Mucosa of gallbladder (tissue), 1 donor: ENCODE measurements at places on chromosomes 3 and 15. TPM values are rescaled to one million over a fixed set of nuclear protein-coding genes. Genes with fewer than 3 reads are reported as not detected.

Gene RETNLB
- not detected for total RNA-seq

Gene USP3
- 81.2 TPM for total RNA-seq

Gene MON1A
- total RNA-seq = 9.7 TPM

Gene CCR8
- not detected for total RNA-seq

Gene FGF7
- 99.0 TPM for total RNA-seq

Gene DUT
- total RNA-seq = 95.0 TPM

Gene NOP10
- 116 TPM for total RNA-seq

Gene SKOR1
- 0.43 TPM for total RNA-seq

Gene SEMA6D
- total RNA-seq = 9.8 TPM

Gene PLCB2
- 36.4 TPM for total RNA-seq

Gene RPP14
- 13.7 TPM for total RNA-seq

Gene PLA2G4F
- 3.2 TPM for total RNA-seq

Gene FOXB1
- total RNA-seq = not detected

Gene CEP152
- total RNA-seq = 5.5 TPM

- no peak for DNase-seq
Measured at GRCh38 chr15:81813215-81813614, 232.6 kb downstream of the MEX3B start.

- DNase-seq = no peak
Measured at GRCh38 chr15:40456299-40456712, 14.5 kb upstream of the CHST14 start.

- DNase-seq = peak; percentile 32
Measured at GRCh38 chr3:5754602-5755001, 567.1 kb downstream of the EDEM1 start.

- peak; percentile 23 for DNase-seq
Measured at GRCh38 chr15:65512807-65513416, 4.6 kb downstream of the DPP8 start.

DNA sequence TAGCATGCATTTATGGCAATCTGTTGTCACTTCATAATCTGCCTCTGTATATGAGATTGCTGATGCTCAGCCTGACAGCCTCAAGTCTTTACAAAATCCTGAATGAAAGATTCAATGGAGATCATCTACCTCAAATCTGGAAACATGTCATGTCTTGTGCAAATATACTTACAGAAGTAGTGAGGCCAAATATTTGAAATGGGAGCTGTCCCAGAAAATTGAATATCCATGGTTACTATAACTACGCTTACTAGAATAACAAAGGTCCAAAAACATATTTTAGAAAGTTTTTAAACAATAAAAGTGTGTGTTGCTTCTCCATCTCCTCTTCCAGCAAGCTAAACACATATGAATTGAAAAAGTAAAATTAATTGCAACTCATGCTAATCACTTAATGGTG is 133.2 kb upstream of the DPH6 start:
- no peak for DNase-seq

- DNase-seq = no peak
Measured at GRCh38 chr15:41019174-41019573, 65.9 kb downstream of the CHAC1 start.

GRCh38 chr3:23800731-23801130 is 5.0 kb upstream of the UBE2E1 start:
- DNase-seq = no peak

DNA sequence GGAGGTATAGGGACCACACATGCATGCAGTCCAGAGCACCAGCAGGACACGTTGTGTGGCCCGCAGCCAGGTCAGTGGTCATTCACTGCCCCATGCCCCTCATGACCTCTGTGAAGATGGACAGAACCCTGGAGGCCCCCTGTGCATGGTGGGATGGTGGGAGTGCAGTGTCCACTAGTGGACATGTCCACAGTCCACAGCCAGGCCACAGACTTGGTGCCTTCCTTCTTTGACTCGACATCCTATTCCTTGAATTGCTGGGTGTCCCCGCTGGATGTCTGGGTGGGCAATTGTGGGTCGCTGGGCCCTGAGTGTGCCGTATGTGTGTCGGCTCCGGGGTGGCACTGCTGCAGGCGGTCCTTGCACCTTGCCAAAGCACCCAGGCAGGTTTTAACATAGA is 35.7 kb downstream of the KLF15 start:
- DNase-seq = no peak

DNA sequence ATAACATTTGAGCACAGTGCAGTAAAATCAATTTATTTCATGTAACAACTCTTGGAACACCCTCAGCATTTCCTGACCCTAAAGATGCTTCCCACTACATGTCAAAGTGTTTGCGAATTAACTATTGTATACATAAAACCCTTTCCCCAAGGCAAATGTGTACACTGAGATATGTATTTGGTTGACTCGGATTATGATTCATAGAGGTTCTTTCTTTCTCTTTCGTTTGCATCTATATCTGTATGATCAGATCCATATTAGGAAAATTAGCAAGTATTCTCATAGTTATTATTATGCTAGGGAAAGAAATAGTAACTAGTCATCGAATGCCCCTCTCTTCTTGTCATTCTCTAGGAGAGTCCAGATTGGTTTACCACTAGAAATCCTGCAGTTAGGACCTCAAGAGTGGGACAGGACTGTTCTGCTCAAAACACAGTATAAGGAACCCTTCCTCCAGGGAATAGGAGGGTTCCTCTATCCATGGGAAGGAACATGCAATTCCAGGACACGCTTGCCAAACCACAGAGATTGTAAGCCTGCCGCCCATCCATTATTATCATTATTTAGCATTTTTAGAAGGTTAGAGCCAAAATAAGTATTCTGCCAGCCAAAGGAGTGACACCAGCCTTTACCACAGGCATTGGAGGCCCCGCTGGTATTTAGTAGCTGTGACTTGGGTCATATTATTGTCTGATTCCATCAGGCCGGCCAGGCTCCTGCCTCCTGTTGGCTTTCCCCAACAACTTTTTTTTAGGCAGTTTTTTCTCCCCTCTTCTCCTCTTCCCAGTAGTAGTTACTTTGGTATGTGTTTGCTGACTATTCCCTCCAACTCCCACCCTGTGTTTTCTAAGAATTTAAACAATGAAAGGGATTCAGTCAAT is 100.7 kb downstream of the GALK2 start:
- DNase-seq = peak; percentile 15

DNA sequence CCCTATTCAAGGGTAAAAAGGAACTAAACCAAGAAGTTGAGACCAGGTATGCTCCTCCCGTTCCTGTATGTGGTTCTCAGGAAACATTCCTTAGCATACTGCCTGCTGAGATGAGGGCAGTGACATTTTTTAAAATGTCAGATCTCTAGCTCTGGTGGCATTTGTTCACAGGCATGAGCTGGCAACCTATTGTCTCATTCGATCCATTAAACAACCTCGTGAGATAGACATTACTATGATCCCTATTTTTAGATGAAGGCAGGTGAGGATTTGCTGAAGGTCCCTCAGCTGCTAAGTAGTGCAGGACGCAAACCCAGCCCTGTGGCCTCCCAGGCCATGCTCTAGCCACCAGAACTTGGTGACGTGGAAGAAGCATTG is 74.9 kb downstream of the SIDT1 start:
- DNase-seq = no peak

DNA sequence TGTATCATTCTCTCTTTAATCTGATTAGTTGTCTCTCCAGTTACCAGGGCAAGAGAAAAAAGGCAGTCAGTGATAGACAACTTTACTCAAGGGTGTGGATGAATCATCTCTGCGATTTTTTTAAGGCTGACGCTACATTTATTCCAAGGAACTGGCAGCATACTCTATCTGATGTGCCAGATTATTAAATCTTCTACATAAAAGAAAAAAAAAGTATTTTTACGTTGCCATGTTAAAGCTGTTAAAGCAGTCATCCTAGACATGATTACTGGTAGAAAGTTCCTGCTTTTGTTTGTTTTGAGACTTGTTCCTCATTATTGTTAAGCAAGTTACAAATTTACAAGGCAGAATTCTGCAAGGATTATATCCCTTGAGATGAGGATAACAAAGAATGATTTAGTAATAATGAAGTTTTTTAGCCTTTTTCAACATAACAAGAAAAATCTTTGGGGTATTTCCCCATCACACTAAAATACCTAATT is 121.7 kb downstream of the CBLB start:
- no peak for DNase-seq

DNA sequence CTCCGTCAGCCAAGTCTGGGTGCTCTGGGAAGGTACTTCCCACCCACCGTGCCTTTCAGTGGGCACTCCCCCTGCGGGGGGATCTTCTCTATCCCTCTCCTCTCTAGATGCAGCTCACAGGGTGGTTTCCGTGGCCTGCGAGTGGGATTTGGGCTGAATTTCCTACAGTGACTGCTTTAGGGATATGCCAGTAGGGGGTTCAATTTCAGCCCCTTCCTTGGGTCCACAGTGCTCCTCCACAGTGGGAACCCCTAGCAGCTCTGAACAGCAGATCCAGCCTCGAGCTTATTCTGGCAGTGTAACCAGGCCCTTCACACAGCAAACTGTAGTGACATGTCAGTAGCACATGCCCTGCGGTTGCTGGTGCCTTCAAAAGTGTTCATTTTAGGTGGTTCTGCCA is 155.7 kb downstream of the CHDH start:
- DNase-seq = no peak

DNA sequence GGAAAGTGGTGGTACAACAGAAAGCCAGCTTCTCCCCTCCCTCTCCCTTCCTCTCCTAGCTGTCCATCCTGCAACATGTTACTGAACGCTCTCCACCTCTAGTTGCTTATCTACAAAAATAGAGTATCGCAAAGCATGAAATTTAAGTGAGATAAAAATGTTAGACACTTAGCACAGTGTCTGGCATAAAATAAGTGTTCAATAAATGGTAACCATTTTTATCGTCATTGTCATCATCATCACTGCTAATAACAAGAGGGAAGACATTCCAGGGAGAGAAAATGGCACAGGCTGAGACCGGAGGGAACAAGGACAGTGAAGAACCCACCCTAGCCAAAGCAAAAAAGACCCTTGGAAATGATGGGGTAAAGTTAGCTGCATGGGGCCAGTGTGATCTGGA is 38.7 kb upstream of the SKOR1 start:
- no peak for DNase-seq

DNA sequence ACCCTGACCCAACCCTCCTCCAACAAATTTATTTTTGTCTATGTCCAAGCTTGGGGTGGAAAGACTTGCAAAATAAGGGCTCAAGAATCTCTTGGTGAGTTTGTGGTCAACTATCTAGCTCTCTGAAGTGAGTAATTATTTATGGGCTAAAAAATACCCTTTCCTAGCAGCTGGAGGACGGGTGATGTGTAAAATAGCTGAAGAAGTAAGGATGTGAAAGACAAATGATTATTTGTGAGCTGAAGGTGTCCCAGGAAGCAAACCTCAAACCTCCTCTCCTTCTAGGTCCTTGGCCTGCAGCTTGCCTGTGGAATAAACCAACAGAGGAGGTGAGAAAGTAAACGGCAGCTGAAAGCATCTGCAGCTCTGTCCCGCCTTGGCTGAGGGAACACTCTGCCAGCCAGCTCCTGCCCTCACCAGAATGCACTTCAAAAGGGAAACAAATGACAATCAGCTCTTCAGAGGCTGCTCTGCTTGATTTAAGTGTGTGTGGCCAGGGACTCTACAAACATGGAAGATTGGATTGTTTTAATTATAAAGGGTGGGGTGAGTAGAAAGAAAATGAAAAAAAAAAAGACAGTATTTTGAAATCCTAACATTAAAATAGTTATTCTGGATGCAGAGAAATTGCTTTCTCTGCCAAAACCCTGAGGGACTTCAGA is 60.3 kb downstream of the TM4SF4 start:
- DNase-seq = no peak

DNA sequence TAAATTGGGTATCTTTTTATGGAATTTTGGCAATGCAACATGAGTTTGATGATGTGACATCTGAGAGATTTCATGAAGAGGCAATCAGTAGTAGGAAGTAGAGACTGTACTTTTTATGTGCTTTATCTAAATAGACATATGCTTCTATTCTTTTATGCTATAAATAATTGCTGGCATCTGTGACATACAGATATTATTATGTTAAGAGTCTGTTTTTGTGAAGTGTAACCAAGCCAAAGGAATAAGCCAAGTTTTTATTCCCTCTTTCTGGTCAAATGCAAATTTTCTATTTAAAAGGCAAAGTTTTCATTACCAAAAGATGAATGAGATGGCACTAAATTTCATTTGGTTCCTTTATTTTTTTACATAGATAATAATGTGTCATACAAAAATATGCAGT is 32.4 kb downstream of the PYDC2 start:
- no peak for DNase-seq

GRCh38 chr3:126258670-126259069 is 78.3 kb upstream of the ALDH1L1 start:
- no peak for DNase-seq

DNA sequence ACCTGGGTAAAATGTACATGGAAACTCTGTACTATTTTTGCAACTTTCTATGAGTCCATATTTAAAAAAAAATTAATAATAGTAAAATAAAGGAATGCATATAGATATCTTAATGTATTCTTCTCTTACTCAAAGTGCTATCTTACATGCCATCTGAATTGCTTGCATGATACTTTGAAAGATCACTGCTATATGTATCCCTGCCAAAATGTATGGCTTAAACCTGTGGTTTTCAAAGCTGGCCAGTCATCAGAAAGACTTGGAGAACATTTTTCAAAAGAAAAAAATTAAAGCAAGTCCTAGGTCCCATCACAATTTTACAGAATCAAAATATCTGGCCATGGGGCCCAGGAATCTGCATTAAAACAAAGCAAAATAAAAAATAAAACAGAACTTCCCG is 262.1 kb downstream of the LPP start:
- DNase-seq = no peak

DNA sequence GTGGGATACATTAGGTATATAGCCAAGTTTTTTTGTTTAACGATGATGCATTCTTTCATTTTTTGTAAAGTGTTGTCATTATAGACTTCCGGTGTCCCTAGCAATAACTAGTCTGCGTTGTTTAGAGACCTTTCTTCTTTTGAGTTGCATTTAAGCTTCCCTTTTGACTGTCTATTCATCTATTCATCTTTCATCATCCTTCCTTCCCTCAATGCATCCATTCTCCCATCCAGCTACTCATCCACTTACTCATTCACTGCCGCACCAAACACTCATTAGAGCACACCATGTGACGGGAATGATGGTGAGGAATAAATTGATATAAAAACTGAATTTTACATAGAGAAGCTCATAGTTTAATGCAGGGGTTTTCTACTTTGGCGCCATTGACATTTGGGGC is 32.9 kb downstream of the OR4F15 start:
- no peak for DNase-seq

DNA sequence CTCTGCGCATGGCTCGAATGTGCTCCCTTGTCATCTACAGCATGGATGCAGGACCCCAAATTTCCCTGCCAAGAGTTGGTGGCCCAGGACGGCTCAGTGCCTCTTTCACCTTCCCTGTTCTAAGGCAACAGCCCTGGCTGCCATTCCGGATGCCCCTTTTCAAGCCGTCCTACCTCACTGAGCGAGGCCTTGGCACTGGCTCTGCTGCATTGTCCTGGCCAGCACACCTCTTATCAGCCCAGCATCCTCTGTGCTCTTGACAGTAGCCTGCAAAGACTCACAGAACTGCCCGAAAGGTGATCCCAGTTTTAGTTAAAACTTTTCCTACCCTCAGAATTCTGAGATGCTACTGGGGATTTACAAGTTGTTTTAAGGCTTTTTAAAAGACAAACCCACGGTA is 122.0 kb downstream of the MECOM start:
- no peak for DNase-seq
